ENCODE measurements at places on chromosomes 7 and 10.

GRCh38 chr7:140673063-140673773 is 473 bp downstream of the ADCK2 start:
- no peak for DNase-seq

DNA sequence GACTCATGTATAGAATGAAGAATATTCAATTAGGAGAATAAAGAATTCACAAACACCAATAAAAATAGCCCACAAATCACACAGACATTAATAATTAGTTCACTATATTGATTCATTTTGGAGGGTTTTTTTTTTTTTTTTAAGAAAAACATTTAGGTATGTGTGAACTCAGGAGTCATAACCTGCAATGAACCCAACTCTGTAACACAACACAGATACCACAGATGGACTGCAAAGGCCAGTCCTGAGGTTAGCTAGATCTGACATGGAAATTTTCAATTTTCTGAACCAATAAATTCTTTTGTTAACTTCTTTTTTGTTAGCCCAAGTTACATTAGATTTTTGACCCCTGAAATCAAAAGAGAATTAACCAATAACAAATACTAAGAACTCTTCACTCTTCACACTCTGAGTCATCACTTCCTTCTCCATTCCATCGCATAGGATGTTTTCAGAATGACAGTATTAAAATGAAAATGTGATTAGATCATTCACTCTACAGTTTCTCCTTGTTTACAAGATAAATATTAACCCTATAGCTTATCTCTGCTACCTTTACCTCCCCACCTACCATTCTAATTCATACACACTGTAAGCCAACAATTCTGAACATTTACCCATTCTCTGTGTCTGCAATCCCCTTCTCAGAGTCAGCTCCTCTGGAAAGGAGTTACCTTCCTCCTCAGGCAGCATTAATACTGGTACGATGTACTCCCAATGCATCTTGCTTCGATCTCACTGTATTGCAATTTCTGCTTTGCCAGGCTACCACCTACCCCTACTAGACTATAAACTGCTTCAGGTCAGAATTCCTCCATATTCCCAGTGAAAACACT is 141.5 kb downstream of the LRRN3 start:
- DNase-seq: peak; percentile 74

GRCh38 chr10:35471435-35471834 is 133.7 kb upstream of the GJD4 start:
- DNase-seq: no peak

- peak; percentile 50 for DNase-seq
Measured at GRCh38 chr10:97519342-97519741, 20.6 kb downstream of the UBTD1 start.

GRCh38 chr10:12966067-12966466 is 35.4 kb downstream of the CCDC3 start:
- DNase-seq: no peak

DNA sequence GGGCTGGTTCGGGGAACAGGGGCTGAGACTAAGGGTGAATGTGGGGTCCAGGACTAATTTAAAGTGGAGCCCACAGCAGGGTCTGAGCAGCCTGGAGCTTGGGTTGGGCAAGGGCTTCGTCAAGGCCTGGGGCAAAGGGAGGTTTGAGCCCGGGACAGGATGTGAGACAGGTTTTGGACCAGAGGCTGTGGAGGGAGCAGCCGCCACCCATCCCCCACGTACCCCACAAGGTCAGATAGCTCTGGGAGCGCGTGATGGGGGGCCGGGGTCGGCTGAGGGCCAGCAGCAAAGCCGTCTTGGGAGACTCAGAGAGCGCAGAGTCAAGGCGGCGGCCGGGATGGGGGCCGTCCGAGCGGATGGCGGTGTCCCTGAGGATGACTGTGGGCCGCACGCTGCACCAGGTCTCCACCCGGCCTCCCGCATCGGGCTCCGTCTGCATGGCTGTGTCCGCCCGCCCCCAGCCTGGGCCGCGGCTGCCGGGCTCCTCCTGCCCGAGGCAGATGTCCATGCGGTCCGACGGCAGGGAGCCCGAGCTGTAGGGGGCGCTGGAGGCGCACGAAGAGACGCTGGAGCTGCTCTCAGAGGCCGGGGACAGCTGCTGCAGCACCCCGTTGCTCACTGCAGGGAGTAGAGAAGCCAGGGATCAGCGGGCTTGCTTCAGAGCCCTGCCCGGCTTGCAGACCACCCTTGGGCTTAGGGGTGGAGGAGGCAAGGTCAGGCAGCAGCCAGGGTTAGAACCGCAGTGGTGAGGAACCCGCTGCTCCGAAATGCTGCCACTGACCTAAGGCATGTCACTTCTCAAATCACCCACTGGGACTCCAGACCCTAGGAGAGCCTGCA is 12.1 kb downstream of the PDZD7 start:
- DNase-seq: peak; percentile 80

DNA sequence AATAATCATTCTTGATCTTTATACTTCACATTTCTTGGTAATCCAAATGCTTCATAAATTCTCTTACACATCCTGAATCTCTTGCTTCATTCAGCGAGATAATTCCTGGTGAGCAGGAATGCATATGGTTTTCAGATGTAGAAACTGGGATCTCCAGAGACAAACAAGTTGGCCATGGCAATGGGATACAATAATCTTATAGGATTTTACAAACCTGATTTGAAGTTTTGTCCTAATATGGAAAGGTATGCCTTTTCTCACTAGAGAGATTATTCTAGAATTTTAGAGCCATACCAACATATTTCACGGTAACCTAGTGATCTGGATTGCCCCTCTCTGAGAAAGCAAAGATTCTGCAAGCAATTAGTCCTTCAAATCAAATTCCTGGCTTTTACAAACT is 13.1 kb upstream of the TRDMT1 start:
- DNase-seq: peak; percentile 94

DNA sequence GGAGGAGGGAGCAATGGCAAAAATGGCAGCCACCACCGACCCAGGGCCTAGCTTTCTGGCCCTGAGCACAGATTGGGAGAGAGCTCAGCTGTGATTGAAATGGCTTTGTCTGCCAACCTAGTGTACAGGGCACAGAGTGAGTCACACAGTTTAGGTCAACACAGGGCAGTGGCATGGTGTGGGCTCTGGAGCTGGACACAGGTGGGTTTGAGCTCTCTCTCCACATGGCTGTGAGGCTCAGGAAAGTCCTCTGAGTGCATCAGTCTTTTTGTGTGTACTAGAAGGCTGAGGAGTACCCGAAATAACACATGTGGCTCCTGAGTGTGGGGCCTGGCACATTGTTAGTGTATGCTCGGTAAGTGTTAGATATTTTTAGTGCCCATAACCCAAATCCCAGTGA is 60.2 kb upstream of the LOXL4 start:
- no peak for DNase-seq

- DNase-seq: no peak
Measured at GRCh38 chr7:144671429-144671828, 164.4 kb downstream of the TPK1 start.

GRCh38 chr10:101014966-101015581 is 15.5 kb downstream of the LZTS2 start:
- DNase-seq: peak; percentile 86

DNA sequence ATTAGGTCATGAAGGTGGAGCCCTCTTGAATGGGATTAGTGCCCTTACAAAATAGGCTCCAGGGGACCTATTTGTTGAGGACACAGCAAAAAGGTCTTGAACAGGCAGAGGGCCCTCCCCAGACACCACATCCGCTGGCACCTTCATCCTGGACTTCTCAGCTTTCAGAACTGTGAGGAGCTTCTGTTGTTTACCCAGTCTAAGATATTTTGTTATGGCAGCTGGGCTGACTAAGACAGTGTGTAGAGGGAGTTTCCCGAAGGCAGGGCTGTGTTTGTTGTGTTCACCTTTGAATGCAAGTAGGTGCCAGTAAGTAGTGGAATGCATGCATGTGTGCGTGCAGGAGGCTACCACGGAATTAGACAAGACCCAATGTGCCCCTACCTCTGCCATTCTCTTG is 106.7 kb downstream of the PTPRE start:
- no peak for DNase-seq

DNA sequence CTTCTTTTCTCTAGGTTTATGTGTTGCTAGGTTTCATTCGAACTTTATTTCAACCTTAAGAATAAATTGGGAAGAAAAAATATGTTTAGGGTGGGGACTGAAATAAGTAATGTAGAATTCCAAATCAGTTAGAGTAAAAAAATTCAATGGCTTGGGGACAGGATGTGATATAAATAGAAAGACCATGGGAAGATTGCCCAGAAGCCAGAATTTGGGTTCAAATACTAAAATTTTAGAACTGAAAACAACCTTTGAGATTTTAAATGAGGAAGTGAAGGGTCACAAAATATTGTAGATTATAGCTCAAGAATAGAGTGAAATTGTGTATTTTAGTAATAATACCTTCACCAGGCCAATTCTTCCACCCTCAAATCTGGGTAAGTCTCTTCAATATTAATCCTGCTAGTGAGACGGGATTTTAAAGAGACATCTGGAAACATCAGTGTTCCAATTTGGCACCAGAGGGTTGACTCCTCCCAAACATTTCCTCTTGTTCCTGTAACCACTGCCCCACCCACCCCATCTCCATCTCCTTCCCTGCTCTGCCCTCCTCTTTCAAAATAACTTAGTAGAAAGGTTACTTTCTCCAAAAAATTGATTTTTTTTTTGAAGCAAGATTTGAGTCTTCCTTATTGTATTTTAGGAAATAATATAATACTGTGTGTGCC is 51.3 kb upstream of the FAM3C start:
- DNase-seq: peak; percentile 20

- peak; percentile 30 for DNase-seq
Measured at GRCh38 chr7:73436031-73436929, 2.7 kb downstream of the FZD9 start.

- DNase-seq: no peak
Measured at GRCh38 chr7:7481802-7482201, 53.9 kb downstream of the COL28A1 start.

GRCh38 chr10:97059006-97059871 is 126.5 kb downstream of the SLIT1 start:
- DNase-seq: no peak

- no peak for DNase-seq
Measured at GRCh38 chr10:79063661-79064492, 4.9 kb upstream of the ZMIZ1 start.

DNA sequence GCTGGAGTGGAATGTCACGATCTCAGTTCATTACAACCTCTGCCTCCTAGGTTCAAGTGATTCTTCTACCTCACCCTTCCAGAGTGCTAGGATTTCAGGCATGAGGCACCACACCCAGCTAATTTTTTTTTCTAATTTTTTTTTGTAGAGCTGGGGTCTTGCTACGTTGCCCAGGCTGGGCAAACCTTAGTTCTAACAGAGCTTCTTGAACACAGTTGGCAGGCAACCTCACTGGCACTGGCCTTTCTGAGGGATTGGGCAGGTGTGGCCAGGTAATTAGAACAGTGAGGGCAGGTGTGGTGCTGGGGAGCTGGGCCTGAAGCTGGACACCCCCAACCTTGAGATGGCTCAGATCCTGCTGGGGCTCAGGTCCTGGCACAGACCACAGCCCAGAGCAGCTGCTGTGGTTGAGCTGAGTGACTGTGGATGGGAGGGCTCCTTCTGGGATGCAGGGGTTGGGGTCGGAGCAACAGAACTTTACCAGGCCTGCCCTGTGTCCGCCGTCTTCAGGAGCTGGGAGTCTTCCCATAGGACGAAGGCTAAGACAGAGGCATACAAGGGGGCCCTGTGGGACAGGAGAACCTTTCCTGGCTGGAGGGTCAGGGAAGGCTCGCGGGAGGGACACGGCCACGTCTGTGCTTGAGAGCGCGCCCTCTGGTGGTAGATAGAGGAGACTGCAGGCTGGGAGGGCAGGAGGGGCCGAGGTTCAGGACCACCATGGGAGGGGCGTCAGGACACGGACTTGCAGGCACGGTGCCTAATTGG is 48.2 kb downstream of the COL26A1 start:
- peak; percentile 43 for DNase-seq

DNA sequence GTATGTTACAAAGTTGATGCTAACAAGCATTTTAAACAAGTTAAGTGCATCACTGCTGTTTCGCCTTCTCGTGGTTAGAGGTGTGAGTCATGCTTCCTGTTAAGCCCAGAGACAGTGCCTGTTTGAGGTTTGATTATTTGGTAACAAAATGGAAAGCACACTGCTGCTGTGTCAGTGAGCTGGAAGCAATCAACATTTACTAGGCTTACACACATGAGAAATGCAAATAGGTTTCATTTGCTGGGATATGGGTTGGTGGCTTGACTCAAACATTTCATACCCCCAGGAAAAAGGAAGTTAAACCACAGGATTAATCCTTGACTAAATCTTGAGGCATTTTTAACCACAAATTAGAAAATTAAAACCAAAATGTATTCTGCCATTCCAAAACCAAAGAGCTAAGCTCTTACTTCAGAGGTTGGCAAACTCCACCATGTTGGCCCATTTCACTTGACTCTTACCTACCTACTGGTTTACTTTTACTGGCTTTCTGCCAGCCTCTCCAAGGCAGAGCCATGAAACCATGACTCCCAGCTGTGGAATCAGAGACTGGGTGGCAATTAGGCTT is 139.2 kb downstream of the ETV1 start:
- peak; percentile 97 for DNase-seq

DNA sequence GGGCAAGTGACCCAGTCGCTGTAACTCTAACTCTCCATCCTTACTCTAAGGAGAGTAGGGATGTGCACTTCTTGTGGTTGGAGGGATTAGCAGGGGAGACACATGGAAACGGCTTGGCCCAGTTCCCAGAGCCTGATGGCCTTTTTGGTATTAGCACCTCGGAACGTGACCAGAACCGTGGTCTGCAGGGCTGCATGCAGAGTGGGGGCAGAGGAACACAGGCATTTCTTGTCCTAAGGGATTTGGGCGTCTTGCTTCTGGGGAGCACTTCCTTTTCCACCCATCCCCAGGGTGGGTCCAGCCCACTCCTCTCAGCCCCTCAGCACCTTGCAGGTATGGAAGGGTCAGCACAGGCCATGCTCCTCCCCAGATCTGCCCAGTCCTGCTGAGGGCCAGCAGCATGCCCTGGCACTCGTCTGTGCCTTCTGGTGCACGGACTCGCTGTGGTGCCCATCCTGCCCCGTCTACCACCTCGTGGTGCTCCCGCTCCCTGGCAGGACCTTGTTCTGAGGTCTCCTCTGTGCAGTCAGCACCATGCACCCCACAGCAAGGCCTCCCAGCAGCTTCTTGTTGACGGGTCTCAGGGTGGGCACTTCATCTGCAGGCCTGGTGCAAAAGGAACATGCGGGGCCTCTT is 109.6 kb downstream of the ACTR3B start:
- DNase-seq: no peak

- DNase-seq: peak; percentile 53
Measured at GRCh38 chr10:9635691-9636090, 1382.0 kb upstream of the CELF2 start.

GRCh38 chr7:135334830-135335543 is 101.3 kb downstream of the STRA8 start:
- DNase-seq: no peak

- no peak for DNase-seq
Measured at GRCh38 chr7:121924269-121925186, 51.6 kb downstream of the PTPRZ1 start.

GRCh38 chr7:144473908-144474307 is 70.4 kb upstream of the NOBOX start:
- DNase-seq: no peak

DNA sequence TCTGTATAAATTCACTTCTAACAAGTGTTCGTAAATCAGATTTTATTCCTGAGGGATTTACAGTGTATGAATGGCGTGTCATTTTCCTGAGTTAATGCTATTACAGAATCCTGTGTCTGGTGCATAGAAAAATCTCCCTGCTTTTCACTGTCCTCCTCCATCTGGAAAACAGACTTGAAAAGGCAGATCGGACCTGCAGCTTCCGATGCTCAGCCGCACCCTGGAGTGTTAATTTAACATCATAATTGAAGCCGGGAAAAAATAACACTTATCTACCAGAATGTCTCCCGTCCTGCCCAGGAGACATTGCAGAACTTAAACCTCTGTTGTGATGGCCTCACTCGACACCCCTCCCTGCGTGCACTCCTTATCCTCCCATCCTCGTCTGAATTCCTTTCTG is 442.1 kb upstream of the FOXK1 start:
- no peak for DNase-seq
